ENCODE measurements at places on chromosomes 6 and 20.

DNA sequence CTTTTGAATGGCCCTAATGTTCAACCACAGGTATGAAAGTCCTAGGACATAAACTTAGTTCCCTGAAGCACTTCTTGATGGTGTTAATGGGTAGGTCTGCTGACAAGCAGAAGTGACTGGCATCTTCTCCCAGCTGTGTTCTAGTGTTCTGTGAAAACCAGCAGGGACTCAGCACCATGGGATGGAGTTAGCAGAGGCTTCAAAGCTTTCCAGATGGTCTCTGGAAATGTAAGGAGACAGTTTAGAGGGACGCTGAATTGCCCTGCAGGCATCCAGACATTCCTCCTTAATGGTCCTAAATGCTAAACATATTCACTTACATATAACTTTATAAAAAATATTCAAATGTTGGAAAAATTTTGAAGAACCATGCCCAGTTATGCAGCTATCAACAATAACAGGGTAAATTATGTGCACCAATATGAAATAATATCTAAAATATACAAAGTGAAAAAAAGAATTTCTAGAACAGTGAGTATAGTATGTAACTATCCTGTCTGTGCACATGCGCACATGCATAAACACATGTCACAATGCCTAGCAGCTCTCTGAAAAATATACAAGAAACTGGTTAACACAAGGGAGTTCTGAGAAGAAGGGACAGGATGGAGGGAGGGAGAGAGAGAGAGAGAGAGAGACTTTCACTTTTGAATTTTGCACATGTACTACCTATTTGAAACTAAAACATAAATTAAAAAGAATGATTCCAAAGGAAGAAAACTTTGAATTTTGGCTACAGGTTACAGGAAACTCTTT lies 87.2 kb downstream of the PRDM1 start:
- DNase-seq, result no peak

DNA sequence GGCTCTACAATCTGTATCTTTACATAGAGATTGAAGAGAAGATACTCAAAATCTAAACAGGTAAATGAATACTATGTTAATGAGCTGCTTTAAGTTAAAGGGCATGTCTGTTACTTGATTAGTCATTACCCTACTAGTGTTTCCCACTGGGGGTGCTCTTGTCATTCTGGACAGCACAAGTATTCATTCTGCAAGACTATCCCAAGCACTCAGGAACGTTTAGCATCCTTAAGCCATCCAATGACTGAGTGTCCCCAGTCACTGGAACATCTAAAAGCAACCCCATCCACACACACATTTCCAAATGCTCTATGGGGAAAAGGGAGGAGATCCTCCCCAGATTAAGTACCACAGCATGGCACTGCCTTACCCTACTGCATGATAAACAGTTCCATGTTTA lies 25.7 kb downstream of the EZR start:
- peak; percentile 68 for DNase-seq

DNA sequence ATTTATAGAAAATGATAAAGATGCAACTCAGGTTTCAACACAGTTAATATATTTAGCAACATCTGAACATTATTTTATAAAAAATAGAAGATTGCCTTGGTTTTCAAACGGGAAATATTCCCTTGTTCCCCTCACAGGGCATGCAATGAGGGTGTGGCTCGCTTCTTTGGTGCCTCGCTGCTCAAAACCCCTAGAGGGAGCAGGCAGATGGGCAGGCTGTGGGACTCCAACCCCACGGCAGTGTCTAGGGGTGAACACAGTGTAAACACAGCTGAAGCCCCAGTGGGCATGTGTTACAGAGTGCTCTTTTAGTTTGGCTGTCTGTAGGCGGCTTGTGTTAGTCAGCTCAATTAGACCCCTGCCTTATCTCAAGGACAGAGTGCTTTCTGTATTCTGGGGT lies 560.8 kb upstream of the IMPG1 start:
- DNase-seq, result peak; percentile 12

DNA sequence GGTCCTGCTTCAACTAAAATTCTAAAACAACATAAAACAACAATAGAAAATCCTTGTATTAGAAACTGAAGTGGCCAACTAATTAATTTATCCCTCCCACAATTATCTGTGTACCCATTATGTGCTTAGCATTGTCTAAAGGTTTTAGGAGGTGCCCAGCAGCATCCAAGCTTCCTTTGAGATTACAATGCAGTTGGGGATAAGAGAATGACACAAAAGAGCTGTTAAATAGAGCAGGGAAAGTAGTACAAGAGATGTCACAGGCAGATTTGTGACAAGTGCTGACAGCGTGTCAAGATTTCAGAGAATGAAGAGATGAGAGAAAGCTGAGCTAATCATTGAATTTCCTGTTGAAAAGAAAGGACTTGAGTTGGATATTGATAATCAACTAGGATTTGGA lies 204.8 kb downstream of the OTOR start:
- DNase-seq, result no peak

DNA sequence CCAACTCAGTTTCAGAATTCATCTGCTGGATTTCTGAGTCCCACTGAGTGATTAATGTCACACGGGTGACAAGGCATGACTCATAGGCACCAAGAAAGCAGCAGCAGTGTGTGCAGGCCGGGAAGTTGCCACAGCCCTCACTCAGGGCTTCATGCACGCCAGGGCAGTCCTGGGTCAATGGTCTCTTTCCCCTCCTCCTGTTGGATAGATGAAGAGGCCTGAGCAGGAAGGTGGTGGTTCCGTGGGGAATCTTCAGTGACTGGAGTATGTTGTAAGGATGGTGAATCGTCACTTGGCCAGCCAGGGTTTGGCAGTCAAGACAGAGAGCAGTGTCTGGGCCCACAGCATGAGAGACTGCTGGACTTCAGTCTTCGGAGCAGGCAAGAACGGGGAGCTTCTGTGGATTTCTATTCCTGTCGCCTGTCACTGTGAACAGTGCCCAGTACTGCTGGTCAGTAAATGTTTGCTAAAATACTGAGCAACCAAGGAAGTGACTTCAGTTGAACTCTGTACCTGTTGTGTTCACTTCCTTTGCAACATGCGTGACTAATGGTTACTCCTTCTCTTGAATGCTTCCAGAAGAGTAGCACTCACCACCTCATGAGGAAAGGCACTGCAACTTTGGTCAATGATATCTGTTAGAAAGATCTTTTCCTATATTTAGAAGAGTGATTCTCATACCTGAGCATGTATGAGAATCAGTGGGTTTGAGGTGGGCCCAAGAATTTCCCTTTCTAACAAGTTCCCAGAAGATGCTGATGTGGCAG lies 62.0 kb upstream of the CD93 start:
- DNase-seq, result peak; percentile 80

GRCh38 chr6:53728570-53729194 lies 63.1 kb upstream of the KLHL31 start:
- no peak for DNase-seq

DNA sequence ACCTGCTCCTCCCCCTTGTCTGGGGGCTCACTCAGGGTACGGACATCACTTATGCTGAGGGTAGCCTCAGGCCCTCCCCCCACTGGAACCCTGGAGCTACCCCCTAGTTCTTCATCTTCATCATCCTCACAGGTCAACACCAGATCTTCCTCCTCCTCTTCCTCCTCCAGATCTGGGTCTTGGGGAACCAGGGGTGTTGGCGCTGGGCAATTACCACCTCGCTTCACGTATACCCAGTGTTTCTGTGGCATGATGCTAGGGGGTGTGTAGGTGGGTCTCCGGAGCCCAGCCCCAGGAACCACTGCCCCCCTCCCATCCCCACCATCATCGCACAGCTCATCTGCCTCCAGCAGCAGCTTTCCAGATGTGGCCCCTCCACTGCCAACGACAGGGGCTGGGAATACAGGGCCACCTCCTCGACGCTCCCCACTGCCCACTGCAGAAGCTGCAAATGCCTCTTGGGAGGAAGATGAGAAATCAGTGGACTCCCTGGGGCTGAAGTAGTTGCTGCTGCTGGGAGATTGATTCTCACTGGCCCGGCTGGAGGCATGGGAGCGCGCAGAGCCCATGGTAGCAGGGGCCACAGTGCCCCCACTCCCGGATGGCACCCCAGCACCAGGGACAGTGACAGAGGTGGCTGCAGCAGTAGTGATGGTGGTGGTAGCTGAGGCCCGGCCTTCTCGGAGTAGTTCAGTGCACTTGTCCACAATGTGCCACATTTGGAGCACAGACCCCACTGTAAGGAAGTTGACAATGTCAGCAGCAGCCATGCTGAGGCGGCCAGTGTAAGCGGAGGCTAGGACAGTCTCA lies 1.5 kb downstream of the ZBTB22 start:
- DNase-seq, result no peak

DNA sequence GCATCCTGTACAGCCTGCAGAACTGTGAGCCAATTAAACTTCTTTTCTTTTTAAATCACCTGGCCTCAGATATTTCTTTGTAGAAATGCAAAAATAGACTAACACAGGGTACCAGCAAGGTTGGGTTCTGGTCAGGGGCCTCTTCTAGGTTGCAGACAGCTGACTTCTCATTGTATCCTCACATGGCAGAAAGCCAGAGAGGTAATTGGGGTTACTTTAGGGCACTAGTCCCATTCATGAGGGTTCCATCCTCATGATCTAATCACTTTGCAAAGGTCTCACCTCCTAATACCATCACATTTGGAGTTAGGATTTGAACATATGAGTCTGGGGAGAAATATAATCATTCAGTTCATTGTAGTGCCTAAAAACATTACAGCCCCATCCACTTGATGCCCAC lies 101.5 kb downstream of the LCA5 start:
- no peak for DNase-seq

DNA sequence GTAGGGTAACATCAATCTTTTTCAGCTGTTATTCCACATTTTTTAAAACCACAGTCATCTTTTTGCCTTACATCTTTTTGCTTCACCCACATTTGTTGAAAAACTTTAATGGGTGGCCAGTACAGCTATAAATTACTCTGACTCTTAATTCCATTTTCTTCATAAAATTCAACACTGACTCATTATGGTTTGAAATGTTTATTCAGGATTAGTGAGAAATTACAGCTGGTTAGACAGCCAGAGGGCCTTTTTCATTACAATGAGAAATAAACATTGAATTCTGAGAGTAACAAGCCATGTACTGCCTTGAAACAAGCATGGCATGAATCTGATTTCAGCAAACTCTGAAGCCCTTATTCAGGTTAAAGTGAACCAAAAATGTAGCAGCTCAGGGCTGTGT lies 19.5 kb downstream of the NDUFAF4 start:
- DNase-seq, result no peak

GRCh38 chr20:25573288-25574251 lies 11.8 kb downstream of the NINL start:
- DNase-seq, result no peak

DNA sequence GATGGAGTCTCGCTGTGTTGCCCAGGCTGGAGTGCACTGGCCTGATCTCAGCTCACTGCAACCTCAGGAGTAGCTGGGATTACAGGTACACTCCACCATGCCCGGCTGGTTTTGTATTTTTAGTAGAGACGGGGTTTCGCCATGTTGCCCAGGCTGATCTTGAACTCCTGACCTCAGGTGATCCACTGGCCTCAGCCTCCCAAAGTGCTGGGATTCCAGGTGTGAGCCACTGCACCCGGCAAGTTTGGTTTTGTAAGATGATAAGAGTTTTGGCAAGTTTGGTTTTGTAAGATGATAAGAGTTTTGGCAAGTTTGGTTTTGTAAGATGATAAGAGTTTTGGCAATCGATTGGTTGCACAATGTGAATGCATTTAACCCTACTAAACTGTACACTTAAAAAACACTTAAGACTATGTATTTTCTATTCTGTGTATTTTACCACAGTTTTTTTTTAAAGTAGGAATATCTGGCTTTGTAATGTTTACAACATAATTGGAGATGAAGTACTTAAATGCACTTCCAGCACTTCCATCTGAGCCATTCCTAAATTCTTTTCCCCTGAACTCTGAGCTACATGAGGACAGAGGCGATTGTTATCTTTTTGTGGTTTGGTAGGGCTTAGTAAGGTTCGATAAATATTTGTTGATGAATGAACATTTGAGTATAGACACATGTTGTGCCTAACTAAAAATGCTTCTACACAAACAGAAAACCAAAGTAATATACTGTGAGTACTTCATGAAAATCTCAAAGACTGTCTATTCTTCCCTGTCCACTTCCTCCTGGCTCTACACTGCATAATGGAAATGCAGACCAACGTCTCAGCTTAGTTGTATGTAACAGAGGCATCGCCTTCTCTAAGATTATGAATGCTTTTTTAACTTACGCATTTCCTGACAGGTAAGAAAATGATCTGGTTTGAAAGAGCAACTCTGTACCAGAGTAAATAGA lies 18.8 kb downstream of the SAMHD1 start:
- no peak for DNase-seq

- DNase-seq, result peak; percentile 75
Observed at GRCh38 chr6:157148391-157149323, 174.7 kb downstream of the TMEM242 start.

- no peak for DNase-seq
Observed at GRCh38 chr6:20117474-20117873, 94.8 kb downstream of the MBOAT1 start.

- no peak for DNase-seq
Observed at GRCh38 chr20:8953300-8953699, 115.6 kb upstream of the PLCB4 start.

DNA sequence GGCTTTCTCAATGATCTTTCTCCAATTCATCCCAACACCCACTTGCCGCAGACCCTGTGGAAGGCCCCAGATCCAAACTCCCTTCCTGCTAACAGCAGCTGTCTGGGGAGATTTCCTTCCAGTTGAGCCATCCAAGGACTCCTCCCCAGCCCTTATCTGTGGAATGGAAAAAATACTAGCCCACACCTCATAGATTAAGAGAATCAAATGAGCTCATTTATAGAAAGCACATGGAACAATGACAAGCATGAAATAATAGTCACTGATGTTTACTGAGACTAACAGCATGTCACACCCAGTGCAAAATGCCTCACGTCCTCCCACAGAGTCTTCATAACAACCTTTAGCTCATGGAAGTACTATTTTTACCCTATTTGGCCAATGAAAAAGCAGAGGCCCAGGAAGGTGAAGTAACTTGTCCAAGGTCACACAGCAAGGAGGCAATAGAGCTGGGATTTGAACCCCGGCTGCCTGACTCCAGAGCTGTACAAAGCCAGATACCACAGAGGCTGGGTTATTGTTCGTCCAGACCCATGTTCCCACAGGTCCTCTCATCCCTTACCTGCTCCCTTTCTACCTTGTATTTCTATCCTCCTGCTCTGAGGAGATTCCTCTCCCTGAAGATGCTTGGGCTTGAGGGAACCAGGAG lies 23.4 kb upstream of the PTGIS start:
- DNase-seq, result no peak

DNA sequence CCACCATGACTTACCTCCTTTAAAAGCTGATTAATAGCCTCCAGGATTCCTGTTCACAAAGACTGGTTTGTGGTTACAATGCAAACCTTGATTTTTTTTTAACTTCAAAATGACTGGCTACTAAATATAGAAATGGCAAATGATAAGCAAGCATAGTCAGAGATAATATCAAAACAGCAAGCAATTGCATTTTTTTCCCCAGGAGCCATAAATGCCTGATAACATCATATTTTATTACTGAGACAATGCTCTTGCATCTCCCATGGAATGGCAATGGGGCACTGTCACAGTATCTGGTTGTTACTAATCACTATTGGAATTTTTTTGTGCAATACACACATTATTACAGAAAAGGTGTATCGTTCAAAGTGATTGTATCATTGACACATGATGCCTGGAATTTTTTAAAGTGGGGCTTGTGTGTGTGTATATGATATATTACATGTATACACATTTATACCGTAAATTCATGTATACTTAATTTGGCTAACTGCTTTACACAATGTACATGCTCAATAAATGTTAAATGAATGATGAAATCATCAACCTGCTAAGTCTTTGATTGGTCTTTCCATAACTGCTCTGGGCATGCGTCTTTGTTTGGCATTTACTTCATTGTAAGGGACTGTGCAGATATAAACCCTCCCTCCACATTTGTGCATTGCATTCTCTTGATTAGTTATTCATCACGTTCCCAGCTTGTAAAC lies 980 bp upstream of the SALL4 start:
- no peak for DNase-seq

GRCh38 chr6:41050536-41050935 lies 2.5 kb upstream of the APOBEC2 start:
- no peak for DNase-seq

Measured in HCT116 (cell line).